ENCODE measurements at places on chromosomes 1 and 21.

GRCh38 chr1:24190983-24191461 lies 3.9 kb upstream of the IFNLR1 start:
- no peak for DNase-seq

- no peak for DNase-seq
Measured at GRCh38 chr1:191371626-191372025, 786.6 kb upstream of the RGS18 start.

GRCh38 chr21:39385299-39386145 lies 36.6 kb upstream of the HMGN1 start:
- peak; percentile 65 for DNase-seq

DNA sequence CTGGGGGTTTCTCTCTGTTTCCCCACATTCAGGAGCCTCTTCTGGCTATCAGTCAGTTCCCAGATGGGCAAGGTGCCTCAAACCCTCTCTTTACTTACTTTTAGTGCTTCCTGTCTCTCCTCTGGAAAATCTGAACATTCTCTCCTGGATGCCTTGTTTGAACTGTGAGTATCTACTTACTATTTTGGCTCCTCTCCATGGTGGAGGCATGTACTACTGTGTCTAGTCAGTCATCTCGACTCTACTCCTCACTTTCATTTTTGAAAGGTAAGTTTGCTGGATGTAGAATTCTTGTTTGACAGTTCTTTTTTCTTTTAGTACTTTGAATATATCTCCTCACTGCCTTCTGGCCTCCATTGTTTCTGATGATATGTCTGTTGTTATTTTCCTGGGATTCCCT lies 70.9 kb upstream of the FAM78B start:
- DNase-seq, result no peak

DNA sequence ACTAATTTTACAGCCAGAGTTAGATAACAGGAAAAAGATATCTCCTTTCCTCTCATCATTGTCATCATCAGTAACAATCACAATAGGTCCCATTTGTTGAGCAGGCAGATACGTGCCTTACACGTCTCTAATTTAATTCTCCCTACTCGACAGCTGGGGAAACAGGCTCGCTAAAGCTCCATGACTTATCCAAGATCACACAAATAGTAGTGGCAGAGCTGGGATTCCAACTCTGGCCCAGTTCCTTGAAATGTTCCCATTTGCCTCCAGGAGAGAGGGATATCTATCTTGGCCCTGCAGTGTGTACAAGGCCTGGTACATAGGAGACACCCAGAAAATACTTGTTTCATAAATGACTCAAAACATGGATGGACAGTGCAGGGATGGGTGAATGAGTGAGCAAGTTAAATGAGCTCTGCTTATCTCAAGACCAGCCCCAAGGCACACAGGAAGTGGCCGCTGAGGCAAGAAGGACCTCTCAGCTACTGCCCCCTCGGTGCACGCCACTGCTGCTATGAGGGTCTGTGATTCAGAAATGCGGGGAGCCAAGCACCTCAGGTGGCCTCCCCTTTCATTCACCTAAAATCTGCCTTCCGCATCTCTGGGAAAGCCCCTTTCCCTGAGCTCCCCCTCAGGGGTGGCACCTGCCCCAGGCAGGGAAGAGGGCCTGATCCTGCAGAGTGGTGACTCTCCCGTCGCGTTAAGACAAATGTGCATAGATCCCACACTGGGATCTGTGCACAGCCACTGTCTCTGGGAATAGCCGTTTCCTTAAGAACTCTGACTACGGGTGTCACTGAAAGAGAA lies 3.6 kb downstream of the KCNN3 start:
- no peak for DNase-seq

DNA sequence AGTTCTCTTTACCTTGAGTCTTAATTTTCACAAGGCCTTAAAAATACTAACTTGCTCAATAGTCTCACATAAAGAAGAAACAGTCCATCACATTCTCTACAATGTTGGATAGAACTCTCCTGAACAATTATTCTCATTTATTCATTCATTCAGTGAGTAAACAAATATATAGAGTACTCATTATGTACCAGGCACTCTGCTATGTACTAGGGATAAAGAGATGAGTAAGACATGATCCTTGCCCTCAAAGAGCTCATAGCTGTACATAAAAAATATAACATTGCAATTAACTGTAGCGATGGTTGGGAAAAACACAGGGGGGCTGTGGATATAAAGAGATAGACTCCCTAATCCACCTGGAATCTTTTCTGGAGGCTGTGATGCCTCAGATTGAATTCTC lies 586.9 kb upstream of the BEND5 start:
- DNase-seq, result no peak

GRCh38 chr1:234331507-234331906 lies 41.7 kb upstream of the COA6 start:
- no peak for DNase-seq

GRCh38 chr1:236618507-236618906 lies 14.2 kb upstream of the HEATR1 start:
- no peak for DNase-seq

DNA sequence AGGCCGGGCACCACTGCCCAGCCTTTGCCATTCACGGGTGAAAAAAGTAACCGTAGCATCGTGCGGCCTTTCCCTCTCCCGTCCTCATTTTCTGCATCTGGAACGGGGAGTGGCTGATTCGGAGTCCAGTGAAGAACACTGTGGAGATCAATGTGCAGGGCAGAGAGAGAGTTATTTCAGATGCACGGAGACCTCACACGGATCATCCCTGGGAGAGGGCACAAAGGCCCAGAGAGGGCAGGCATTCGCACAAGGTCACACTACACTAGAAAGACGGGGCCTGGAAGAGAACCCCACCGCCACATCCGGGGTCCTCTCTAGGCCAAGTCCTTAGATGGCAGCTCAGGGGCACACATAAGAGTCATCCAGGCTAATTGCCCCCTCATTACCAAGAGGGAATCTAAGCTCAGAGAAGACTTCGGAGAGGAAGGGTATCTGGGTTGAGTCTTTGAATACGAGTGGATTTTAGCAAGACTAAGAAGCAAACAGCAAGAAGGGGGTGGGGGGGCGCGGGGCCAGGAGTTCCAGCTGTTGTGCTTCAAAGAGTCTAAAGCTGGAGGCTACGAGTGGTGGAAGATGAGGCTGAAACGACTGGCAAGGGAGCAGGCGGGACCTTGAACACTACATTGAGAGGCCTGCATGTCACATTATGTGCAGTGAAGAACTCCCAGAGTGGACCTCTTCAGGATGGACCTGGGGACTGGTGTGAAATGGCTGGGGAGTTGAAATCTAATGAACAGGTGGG lies 857 bp downstream of the GPX7 start:
- DNase-seq, result peak; percentile 38

DNA sequence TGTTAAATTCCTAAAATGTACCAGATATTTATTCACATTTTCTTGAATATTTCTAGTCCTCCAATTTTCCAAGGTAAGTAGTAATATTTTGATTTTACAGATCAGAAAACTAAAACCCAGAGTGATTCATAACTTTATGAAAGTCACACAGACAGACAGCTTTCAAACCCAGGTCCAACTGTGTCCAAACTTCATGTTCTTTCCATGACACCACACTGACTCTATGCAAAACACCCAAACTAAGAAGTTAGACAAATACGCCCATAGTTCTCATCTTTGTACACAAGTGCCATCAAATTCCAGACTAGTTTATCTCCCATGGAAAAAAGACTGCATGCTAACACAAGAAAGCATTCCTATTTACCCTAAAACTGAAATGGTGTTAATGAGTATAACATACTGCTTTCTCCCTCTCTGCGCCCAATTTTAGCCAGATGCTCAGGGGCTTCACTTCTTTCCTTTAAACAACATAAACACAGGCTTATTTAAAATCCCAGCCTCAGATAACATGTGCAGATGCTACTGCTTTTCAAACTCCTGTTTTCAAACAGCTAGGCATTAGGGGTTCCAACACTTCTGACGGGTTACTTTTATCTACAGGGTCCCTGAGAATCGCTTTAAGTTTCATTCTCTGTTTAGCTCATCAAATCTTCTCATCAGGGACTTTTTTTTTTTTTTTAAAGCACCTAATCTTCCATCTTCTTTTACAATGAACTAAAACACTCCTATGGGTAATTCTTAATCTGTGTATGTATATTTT lies 44.6 kb downstream of the WASF2 start:
- no peak for DNase-seq

DNA sequence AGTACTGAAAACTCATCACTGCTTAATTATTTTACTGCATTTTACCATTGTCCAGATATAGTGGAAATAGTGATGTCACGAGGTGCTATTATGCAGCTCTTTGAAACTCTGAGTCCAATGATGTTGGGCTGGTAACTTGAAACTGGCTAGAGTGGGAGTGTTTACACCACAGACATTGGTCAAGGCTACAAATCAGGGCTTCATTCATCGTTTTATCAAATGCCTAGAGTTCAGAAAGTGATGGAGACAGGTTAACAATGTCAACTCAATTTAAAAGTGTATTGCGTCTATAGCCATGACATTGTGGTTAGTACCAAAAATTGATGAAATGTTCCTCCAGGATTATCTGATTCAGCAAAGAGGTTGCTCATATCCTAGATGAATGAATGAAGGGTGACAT lies 12.7 kb downstream of the PADI1 start:
- DNase-seq, result no peak

DNA sequence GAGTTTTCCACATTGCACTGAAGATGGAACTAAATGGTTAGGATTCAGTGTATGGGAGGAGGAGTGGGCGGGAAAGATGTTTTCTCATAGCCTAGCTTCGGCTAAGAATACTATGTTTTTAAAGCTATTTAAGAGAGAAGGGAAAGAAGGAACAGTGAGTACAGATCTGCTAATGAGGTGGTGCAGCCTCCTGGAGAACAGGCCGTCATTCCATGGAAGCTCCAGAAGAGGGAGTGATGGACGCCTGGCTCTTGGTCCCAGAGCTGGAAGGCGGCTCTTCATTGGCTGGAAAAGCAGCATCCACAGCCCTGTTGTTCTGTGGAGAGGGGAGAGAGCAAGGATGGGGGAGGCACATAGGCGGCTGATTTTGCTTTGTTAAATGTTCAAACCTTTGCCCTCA lies 6.9 kb downstream of the CAMK1G start:
- DNase-seq, result no peak

GRCh38 chr1:218347723-218348627 lies 2.8 kb downstream of the TGFB2 start:
- no peak for DNase-seq

DNA sequence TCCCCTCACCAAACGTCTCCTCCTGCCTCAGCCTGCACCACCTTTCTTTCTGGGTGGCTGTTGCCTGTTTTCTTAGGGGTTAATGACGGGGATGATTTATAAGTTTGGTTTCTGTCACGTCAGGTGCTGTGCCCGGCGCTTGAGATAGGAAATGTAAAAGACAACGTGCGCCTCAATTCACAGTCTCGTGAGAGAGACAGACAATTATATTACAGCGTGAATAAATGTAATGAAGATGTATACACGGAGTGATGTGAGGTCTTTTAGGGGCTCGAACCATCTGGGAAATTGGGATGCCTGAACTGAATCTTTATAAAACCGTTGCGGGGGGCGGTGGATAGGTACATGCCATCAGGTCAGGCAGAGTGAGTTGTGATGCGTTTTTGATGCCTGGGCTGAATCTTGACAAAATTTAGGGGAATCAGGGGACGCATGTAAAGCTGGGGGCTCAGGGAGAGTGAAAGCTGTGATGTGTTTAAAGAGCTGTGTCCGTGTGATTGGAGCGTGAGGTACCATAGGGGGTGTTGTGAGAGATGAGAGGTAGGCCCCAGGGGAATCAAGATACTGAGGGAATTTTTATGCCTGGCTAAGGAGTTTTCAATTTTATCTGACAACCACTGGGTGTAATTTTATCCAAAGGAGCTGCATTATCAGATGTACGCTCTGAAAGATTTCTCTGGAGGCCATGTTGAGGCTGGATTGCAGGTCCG lies 831 bp downstream of the TIPRL start:
- peak; percentile 18 for DNase-seq

DNA sequence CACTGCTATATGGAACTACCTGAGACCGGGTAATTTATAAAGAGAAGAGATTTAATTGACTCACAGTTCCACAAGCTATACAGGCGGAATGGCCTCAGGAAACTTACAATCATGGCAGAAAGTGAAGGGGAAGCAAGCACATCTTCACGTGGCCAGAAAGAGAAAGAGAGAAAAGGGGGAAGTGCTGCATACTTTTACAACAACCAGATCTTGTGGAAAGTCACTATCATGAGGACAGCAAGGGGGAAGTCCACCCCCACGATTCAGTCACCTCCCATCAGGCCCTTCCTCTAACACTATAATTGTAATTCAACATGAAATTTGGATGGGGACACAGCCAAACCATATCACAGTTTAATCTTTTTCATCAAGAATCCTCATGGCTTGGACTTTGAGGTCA lies 339.2 kb upstream of the AJAP1 start:
- DNase-seq, result no peak

DNA sequence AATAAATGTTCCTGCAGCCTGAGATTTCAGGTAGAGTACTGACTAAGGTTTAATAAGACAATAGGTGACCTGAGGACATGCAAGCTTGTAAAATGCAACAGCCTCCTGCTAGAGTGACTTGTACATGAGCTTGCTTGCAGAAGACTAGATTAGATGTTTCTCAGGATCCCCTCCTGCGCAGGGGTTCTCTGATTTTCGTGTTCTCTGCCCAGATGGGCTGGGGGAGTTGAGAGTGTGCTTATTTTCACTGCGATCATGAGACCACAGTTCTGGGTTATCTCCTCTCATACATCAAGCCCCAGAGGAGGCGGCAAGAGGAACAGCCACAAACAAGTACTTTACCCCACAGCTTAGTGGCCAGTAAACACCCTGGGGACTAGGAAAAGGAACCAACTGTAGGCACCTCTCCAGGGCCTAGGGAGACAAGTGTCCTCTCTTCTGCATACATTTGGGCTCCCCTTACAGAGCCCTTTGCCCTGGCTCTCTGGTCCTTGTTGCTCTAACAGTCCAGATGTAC lies 8.0 kb downstream of the TMEM81 start:
- DNase-seq, result no peak

GRCh38 chr1:97412737-97413136 lies 508.1 kb downstream of the DPYD start:
- no peak for DNase-seq

DNA sequence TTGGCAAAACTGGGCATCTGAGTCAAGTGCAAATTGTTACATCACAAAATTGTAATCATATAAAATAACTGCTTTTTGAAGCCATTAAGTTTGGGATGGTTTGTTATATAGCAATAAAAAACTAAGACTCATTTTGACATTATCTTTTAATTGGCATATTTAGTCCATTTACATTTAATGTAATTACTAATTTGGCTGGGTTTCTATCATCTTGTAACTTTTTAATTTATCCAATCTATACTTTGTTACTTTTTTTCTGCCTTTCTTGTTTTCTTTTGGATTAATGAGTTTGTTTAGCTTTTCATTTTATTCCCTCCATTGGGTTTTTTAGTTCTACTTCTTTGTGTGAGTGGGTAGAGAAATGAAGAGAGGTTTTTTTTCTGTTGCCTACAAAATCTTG lies 76.3 kb downstream of the DRAM2 start:
- DNase-seq, result no peak

Measured in activated CD4-positive, alpha-beta T cell treated with anti-CD3 and anti-CD28 coated beads, Interleukin-2, amount 50 U/mL, for 48 hours (primary cell).